ENCODE measurements at places on chromosomes 3 and 15.

- DNase-seq, result no peak
Measured at GRCh38 chr3:187242900-187243299, 45.6 kb downstream of the RTP1 start.

- no peak for DNase-seq
Measured at GRCh38 chr3:5197470-5198312, 10.2 kb downstream of the EDEM1 start.

- no peak for DNase-seq
Measured at GRCh38 chr15:94237903-94238302, 6.5 kb downstream of the MCTP2 start.

DNA sequence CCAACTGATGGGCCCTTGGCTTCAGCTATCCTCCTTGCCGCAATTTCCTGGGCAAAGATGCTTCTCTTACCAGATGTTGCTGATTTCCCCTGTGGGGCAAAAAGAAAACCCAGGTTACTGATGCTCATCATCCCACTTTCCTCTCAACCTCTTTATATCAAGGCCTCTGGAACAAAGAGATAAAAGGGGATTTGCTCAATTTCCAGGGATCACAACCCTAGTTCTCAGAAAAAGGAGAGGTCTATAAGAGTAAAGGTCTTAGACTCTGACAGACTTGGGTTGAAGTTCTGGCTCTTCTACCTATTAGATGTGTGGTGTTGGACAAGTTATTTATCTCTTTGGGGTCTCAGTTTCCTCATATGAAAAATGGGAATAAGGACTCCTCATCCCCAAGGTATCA, 8.5 kb downstream of the RPAP1 start:
- no peak for DNase-seq

DNA sequence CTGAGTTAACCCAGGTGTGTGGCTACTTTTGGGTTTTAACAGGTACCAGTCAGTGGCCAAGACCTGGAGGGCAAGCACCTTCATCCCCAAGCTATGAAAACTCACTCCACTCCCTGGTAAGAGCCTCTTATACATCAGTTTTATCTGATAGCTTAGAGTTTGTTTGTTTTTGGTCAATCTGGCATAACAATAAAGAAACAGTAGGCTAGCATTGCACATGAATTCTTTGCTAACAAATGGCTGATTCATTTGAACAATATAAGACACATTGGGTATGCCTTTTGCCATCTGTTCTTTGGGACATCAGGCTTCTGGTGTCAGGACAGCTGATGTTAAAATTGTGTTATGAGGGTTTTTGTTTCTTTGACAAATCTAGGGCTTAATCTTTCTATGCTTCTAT, 125.0 kb upstream of the CGNL1 start:
- no peak for DNase-seq

DNA sequence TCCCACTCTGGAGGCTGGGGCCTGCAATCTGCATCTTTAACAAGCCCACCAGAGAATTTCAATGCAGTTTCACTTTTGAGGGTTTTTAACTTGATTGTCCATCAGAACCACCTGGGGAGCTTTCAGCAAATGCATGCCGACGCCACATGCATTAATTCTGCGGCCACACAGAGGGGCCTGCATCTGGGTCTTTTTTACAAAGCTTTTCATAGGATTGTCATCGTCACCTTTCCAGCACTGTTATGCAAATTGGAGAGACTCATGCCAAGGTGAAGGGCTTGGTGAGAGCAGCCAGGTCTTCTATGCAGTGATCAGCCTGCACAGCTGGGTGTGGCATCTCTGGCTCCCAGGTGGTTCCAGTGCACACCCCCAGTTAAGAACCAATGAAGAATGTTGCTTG, 143.0 kb upstream of the CTDSPL start:
- no peak for DNase-seq

GRCh38 chr3:2921903-2922302, 188.3 kb downstream of the IL5RA start:
- no peak for DNase-seq

GRCh38 chr15:72116731-72117485, 1.0 kb downstream of the MYO9A start:
- DNase-seq, result no peak

DNA sequence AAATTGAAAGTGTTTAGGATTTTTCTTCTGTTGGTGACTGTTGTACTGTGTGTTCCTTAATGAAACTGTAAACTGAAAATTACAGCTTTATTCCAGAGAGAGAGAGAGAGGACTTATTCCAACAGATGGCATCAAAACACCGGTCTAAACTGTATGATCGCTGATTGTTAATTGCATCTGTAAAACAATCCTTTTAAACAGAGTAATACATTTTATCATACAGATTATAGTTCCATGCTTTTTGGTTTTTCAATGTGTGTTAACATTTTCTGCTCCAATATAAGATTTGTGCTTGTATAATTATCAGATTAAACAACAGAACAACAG, 289.7 kb upstream of the DNAJC19 start:
- DNase-seq, result no peak

- no peak for DNase-seq
Measured at GRCh38 chr3:140091143-140091542, 156.2 kb downstream of the CLSTN2 start.

GRCh38 chr15:66820481-66821176, 118.6 kb downstream of the SMAD6 start:
- DNase-seq, result no peak

DNA sequence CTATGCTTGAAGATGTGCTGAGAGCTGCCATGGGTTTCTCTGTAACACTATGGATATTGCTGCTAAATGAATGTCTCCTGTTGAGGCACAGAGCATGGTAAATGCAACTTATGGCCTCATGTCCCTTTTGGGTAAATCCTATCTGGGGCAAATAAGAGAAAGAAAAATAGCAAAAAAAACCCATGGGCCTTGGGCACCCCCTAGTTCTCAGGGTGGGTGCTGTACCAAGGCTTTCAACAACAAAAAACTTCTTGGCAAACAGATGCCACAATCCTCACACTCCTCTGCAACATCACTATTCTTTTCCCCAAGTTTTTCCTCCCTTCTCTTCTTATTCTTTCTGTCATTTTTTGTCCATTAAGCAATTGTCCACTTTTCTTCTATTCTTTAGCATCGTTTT, 340.1 kb upstream of the ROBO2 start:
- no peak for DNase-seq

DNA sequence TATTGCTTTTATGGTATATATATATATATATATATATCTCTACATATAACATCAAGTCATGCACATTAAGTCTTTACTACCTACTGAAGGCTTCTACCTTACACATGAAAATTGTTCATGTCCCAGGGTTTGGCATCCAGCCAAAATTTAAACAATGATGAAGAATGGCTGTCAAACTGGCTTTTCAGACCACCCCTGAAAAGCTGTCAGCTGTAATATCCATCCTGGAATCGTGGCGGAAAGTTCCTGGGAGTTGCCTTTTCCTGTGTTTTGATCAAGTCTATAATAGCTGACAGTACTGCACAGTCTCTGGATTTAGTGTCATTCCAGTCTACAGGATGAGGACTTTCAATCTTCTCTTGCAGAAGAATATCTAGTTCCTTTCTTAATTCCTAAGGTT, 48.3 kb downstream of the DHX36 start:
- no peak for DNase-seq

Data from esophagus squamous epithelium (tissue), 5 donors.